Effector CD8-positive, alpha-beta T cell (primary cell): ENCODE measurements at places on chromosomes 2 and 18.

- DNase-seq: no peak
These were observed 29.3 kb upstream of the LBH start for GRCh38 chr2:30201990-30202389.

DNA sequence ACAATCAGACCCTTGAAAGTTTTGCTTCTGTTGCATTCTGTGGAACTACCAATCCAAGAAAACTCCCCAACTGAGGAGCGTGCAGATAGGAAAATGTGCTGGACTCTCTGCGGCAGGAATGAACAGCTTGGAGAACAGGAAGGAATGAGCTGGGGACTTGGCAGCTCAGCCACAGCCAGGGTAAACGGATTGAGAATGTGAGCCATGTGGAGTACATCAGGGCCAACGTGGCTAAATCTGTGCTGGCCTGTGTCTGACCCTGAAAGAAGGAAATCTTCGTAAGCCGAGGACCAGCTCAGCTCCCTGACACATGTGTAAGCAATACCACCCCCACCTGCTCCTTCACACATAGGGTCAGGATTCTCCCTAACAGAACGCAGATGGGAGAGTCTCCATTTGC, 1023.7 kb downstream of the BCL11A start:
- DNase-seq: no peak

- DNase-seq: no peak
These were observed 320.9 kb upstream of the TCF4 start for GRCh38 chr18:55908901-55909366.

DNA sequence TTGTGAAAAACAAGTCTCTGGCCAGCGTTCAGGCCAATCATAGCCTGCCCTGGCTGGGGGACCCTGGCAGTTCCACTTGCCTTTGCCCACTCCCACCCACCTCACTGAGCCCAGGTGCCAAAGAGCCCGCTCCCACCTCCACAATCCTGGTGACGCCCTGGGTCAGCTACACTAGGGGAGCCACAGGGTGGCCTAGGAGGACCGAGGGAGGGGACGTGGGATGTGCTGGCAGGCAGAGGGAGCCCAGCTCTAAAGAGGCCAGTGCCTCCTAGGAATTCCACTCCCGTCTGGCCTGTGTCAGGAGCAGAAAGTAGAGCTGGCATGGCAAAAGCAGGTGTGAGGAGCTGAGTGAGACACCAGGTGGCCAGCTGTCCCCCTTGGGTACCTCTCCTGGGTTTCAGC, 49.3 kb downstream of the TNS1 start:
- no peak for DNase-seq

- DNase-seq: no peak
These were observed 371.9 kb downstream of the IRS1 start for GRCh38 chr2:226427538-226428307.

GRCh38 chr2:218746960-218747359, 35.0 kb upstream of the CYP27A1 start:
- no peak for DNase-seq

- no peak for DNase-seq
These were observed 141.1 kb downstream of the HRH4 start for GRCh38 chr18:24601585-24601984.

GRCh38 chr2:99922664-99923063, 219.7 kb downstream of the AFF3 start:
- no peak for DNase-seq

GRCh38 chr2:238427435-238428162, 872 bp downstream of the ASB1 start:
- DNase-seq: no peak

GRCh38 chr2:144048631-144049060, 471.3 kb downstream of the ZEB2 start:
- DNase-seq: no peak
